Posterior vena cava (tissue), 2 donors: ENCODE measurements at places on chromosomes 4 and X. TPM values are rescaled to one million over a fixed set of nuclear protein-coding genes. Genes with fewer than 3 reads are reported as not detected.

GRCh38 chrX:110569506-110569905, 210.9 kb downstream of the RTL9 start:
- no peak for DNase-seq

SOD3 gene
- 415 TPM for total RNA-seq

GRCh38 chrX:135425026-135425965, 3.6 kb downstream of the SMIM10L2A start:
- DNase-seq: no peak

DNA sequence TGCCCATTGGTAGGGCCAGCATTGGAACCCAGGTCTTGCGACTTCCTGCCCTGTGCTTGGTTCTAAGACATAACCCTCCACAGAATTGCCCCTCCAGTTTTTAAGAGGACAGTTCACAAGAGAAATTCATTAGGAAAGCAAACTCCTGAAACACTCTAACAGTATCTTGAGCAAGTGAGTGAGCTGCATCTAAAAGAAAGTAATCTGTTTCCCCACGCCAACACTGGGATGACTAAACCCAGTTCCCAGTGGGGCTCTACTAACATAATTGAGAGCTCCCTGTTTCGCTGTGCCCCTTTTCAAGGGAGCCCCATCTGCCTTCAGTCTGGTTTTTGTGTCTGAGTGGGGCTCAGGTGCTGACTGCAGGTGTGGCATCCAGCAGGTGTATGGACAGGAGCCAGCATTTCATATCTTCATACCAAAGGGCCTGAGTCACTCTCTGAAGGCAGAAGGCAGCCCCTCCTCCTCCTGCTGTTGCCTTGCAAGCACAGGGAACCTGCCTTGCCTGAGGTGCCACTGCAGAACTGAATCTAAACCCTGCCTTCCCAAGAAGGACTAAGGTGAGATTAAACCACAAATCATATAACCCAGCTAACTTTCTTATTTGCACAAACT, 8.0 kb downstream of the AMOT start:
- DNase-seq: no peak

- DNase-seq: no peak
Measured at GRCh38 chr4:89288430-89288829, 19.2 kb downstream of the GPRIN3 start.

GRCh38 chr4:40421839-40422708, 86.9 kb downstream of the CHRNA9 start:
- DNase-seq: no peak

DNA sequence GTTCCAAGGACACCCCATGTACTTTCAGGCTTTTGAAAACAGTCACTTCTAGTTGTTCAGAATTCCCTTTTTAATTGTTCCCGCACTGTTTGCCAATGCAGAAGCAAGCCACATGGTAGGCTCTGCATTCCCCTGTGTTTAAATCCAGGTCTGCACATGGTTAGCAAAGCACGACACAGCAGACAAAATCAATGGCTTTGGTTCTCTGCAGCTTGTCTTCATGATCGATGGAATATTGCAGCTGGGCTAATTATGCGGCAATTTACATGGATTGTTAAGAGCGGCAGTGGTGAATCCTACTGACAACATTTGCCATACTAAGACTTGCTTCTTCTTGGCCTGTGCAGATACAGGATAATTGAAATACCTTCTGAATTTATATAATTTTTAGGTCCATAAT, 20.6 kb upstream of the INPP4B start:
- DNase-seq: no peak

GRCh38 chrX:29148511-29148910, 561.3 kb downstream of the IL1RAPL1 start:
- DNase-seq: no peak

DNA sequence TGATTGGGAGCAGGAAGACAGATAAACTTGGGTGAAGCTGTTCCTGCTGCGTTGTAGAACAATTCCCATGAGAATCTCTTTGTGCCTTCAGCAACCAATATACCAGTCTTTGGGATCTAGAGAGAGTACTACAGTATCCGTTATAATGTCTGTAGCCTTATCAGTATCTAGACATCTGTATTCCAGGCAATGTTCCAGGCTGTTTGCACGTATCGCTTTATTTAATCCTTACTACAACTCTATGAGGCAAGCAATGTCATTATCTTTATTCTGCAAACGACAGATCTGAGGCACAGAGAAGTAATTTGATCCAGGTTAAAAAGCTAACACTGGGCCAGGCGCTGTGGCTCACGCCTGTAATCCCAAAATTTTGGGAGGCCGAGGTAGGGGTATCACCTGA, 251.6 kb downstream of the ARHGAP24 start:
- DNase-seq: no peak
